ENCODE measurements at places on chromosomes 3 and 15. TPM values are rescaled to one million over a fixed set of nuclear protein-coding genes. Genes with fewer than 3 reads are reported as not detected.

The UBAP1L gene
- 1.7 TPM for total RNA-seq

The CORO2B gene
- total RNA-seq, result 3.4 TPM

The BUB1B gene
- 144 TPM for total RNA-seq

The GOLGA6B gene
- not detected for total RNA-seq

The TTLL13 gene
- not detected for total RNA-seq

The IL16 gene
- 0.09 TPM for total RNA-seq

The SPATA12 gene
- total RNA-seq, result 0.19 TPM

The EPHB1 gene
- total RNA-seq, result 5.9 TPM

The POMGNT2 gene
- total RNA-seq, result 15.6 TPM

The FAM174B gene
- total RNA-seq, result 35.2 TPM

- 0 out of 2 replicates have a peak, but pooled peaks cover 2% of the 10 kb centered on the region for H3K4me1 ChIP-seq
- no peaks in the 10 kb centered on the region for H3K27me3 ChIP-seq
- no peak overlapping the region for H3K4me3 ChIP-seq
- H3K27ac ChIP-seq, result no peak overlapping the region
Measured at GRCh38 chr3:12073106-12073505, 68.9 kb downstream of the SYN2 start.

GRCh38 chr15:89999676-90000185 lies 1.4 kb upstream of the ZNF710 start:
- peak overlapping the region; percentile 47 for H3K4me3 ChIP-seq
- peaks cover 10% of the 10 kb centered on the region for H3K4me1 ChIP-seq
- no peaks in the 10 kb centered on the region for H3K36me3 ChIP-seq
- 0 out of 2 replicates have a peak, but pooled peaks cover 5% of the 10 kb centered on the region for H3K27me3 ChIP-seq
- DNase-seq, result no peak

- DNase-seq, result no peak
- no peak overlapping the region for H3K27ac ChIP-seq
- H3K4me3 ChIP-seq, result no peak overlapping the region
- H3K36me3 ChIP-seq, result no peaks in the 10 kb centered on the region
- no peaks in the 10 kb centered on the region for H3K4me1 ChIP-seq
Measured at GRCh38 chr15:101765772-101766456, 37.4 kb upstream of the OR4F6 start.

GRCh38 chr15:25736461-25736860 lies 126.7 kb downstream of the ATP10A start:
- no peaks in the 10 kb centered on the region for H3K27me3 ChIP-seq
- no peak for DNase-seq
- no peak overlapping the region for H3K27ac ChIP-seq
- no peak overlapping the region for H3K4me3 ChIP-seq

- H3K27me3 ChIP-seq, result no peaks in the 10 kb centered on the region
- peaks cover 3% of the 10 kb centered on the region for H3K4me1 ChIP-seq
- no peak overlapping the region for H3K4me3 ChIP-seq
- no peak overlapping the region for H3K27ac ChIP-seq
Measured at GRCh38 chr15:66866656-66867055, 164.6 kb downstream of the SMAD6 start.

DNA sequence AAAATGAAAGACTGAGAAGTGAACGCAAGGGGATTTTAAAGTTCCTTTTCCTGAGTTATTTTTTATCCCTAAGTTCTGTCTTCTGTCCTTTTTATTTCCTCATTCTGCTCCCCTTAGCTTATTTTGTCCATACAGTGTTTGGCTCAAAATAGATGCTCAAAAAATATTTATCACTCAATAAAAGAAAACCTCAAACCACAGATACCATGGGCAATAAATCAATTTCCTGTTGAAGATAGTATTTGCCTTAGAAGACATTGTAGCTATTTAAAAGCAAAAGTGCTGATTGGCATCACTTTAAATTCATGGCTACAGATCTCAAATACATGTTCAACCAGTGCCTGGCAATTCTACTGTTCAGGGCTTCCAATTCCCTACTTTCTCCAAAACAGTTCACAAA lies 316.5 kb upstream of the ADAMTS9 start:
- no peak overlapping the region for H3K27ac ChIP-seq
- no peak for DNase-seq
- H3K36me3 ChIP-seq, result no peaks in the 10 kb centered on the region

- no peaks in the 10 kb centered on the region for H3K27me3 ChIP-seq
- H3K27ac ChIP-seq, result no peak overlapping the region
- DNase-seq, result no peak
Measured at GRCh38 chr3:17515445-17516234, 226.8 kb downstream of the TBC1D5 start.

GRCh38 chr15:66401130-66402021 lies 14.7 kb downstream of the MAP2K1 start:
- no peaks in the 10 kb centered on the region for H3K36me3 ChIP-seq
- no peak for DNase-seq
- H3K4me3 ChIP-seq, result no peak overlapping the region
- peaks cover 1% of the 10 kb centered on the region for H3K4me1 ChIP-seq

DNA sequence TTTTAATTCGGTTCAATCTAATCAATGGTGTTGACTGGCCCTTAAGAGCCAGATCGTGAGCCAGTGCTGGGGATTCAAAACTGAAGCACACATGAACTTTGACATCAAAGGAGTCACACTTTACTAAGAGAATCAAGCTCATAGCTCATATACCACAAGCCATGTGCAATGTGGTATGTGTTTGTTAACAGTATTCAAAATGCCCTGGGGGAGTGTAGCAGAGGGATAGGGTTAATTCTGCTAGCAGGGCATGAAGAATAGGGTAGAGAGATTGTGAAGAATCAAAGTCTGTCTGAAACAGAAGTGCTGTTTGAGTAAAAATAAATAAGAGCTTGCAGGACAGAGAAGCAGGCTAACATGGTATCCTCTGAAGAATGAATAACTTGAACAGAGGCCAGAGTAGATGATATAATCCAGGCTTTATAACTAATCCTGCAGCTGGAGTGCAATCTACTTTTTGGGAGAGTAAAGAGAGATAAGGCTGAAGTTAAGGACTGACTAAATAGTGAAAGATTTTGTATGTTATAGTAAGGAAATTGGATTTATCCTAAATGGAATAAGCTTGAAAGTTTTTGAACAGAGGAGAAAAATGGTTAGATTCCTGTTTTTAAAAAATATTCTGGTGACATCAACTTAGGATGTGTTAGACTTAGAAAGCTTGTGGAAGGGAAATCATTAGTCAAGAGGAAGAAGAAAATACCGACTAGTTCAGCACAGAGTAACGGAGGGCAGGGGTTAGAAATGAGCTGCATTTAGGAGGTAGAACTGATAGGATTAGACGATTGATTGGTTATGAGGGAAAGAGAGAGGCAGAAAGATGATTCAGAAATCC lies 292.0 kb downstream of the NFKBIZ start:
- no peak for DNase-seq
- H3K4me1 ChIP-seq, result no peaks in the 10 kb centered on the region
- no peaks in the 10 kb centered on the region for H3K36me3 ChIP-seq
- no peak overlapping the region for H3K4me3 ChIP-seq
- no peak overlapping the region for H3K27ac ChIP-seq

DNA sequence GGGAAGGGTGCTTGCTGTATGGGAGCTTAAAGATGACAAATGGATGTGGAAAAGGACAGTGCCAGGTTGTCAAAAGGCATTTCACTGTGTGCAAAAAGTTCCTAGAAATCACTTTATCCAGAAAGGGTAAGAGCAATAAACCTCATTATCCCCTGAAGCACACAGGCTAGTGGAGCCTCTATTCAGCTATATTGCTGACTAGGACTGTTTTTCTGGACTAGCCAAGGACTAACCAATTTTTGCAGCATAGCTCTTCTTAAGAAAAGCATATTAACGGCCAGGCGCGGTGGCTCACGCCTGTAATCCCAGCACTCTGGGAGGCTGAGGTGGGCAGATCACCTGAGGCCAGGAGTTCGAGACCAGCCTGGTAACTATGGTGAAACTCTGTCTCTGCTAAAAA lies 64.8 kb downstream of the MLH1 start:
- no peak for DNase-seq
- H3K4me1 ChIP-seq, result no peaks in the 10 kb centered on the region
- peaks cover 6% of the 10 kb centered on the region for H3K36me3 ChIP-seq
- H3K27me3 ChIP-seq, result no peaks in the 10 kb centered on the region
- no peak overlapping the region for H3K4me3 ChIP-seq

DNA sequence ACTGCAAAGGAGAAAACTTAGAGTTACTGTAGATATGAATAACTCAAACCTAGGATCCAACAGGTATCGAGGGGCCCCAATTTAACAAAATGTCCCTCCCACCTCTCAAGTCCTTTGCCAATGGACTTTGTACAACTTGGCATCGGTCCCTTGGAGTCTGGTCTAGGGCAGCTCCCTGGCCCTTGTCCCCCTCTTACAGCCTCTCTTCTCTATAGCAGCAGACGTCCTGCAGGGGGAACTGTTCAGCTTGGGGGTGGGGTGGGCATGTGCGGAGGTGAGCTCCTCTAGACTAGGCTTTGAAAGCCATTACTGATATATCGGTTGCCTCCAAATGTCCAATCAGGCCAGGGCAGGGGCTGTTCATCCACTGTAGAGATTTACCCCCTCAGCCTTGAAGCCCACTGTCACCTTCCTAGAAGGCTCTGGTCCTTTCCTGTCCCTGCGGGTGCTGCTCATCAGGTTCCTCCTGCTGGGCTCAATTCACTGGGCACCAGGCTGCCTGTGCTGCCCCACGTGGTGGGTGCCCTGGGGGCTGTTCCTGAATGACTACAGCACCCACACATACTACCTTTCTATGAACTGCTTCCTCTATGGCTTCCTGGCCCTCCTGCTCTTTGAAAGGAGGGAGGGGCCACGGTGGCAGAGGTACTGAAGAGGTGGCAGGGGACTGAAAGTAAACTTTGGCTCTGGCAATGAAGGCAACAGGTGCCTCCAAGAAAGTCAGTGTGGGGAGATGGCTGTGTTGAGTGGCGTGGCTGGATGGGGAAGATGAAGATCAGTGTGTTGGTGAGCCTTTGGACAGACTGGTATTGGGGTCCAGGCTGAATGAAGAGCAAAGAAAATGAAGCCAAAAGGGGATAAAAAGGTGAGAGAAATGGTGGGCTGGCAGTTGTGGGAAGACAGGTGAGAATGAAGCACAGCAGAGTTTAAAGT lies 78.8 kb upstream of the MEX3B start:
- H3K36me3 ChIP-seq, result no peaks in the 10 kb centered on the region
- H3K27ac ChIP-seq, result no peak overlapping the region
- H3K4me1 ChIP-seq, result no peaks in the 10 kb centered on the region
- no peak overlapping the region for H3K4me3 ChIP-seq
- peak; percentile 52 for DNase-seq

DNA sequence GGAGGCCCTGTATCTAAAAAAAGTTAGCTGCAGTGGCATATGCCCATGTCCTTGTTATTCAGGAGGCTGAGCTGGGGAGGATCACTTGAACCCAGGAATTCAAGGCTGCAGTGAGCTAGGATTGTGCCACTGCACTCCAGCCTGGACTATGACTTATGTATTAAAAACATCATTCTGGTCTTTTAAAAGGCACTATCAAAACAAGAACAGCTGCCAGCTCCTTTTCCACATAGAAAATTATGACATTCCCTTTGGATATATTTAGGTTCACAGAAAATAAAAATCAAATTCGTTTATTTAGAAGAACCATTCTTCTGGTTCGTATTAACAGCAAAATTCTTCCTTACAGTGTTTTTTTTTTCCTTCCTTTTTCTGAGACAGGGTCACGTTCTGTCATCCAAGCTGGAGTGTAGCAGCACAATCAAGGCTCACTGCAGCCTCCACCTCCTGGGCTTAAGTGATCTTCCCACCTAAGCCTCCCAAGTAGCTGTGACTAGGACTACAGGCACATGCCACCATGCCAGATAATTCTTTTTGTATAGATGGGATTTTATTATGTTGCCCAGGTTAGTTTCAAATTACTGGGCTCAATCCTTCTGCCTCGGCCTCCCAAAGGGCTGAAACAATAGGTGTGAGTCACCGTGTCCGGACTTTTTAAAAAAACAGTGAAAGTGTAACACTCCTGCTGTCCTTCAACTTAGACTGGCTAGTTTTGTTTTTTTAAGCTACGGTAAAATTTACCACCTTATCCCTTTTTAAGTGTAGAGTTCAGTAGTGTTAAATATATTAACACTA lies 13.9 kb downstream of the ICE2 start:
- H3K4me3 ChIP-seq, result no peak overlapping the region
- no peaks in the 10 kb centered on the region for H3K4me1 ChIP-seq
- DNase-seq, result no peak
- no peaks in the 10 kb centered on the region for H3K27me3 ChIP-seq
- peaks cover 43% of the 10 kb centered on the region for H3K36me3 ChIP-seq

DNA sequence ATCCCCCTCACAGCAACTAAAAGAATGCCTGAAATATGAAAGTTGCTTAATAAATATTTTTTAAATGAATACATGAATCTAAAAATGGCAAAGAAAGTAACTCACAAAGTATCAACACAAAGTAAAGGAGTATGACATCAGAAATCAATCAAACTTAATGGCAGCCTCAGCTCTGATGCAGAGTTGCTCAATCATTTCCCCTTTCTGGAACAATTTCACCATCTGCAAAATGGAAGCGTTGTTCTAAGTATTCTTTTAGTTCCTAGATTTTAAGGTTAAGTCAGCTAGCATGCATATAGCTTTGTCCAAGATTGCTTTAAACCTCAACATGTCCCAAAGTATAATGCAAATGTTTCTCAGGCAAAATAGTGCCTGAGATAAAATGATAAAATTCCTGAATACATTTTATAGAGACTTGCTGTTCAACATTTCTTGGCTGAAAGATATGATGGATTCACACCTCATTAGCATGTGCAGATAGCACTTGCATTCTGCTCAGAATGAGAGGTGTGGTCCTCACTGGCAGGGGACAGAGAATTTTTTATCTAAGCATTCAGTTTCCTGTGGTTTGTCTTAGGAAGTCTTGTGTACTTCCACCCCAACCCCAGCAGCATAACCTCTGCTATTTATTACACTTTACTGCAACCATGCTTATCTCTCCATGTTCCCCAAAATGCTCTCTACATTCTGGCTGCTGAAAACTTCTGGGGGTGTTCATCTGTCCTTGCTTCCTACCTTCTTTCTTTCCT lies 429.3 kb downstream of the GRM7 start:
- no peaks in the 10 kb centered on the region for H3K36me3 ChIP-seq
- H3K27me3 ChIP-seq, result no peaks in the 10 kb centered on the region
- H3K4me1 ChIP-seq, result no peaks in the 10 kb centered on the region
- no peak overlapping the region for H3K27ac ChIP-seq

GRCh38 chr3:16103472-16103871 lies 71.0 kb upstream of the GALNT15 start:
- no peaks in the 10 kb centered on the region for H3K27me3 ChIP-seq
- H3K36me3 ChIP-seq, result no peaks in the 10 kb centered on the region
- no peak for DNase-seq
- H3K27ac ChIP-seq, result no peak overlapping the region
- H3K4me3 ChIP-seq, result no peak overlapping the region

GRCh38 chr3:150458001-150458400 lies 49.9 kb downstream of the TSC22D2 start:
- no peak overlapping the region for H3K4me3 ChIP-seq
- H3K4me1 ChIP-seq, result no peaks in the 10 kb centered on the region
- H3K36me3 ChIP-seq, result peaks cover 4% of the 10 kb centered on the region
- H3K27ac ChIP-seq, result no peak overlapping the region

DNA sequence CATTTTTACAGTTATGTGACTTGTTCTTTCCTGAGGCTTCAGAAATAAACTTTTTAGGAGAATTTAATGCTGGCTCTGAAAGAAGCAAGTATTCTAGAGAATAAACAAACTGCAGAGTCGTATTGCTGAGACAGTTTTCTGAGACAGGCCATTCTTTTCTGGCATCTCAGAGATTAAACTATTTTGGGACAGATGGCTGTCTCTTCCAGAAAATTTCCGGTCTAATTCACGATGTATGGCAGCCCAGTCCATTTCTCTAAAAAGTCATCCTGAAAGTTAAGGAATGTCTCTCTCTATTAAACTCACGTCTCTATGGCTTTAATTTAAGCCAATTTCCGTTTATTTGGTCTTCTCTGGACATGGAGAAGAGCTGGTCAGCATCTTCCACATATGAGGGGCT lies 208.6 kb downstream of the FEZF2 start:
- peaks cover 3% of the 10 kb centered on the region for H3K4me1 ChIP-seq
- H3K27ac ChIP-seq, result no peak overlapping the region
- no peak for DNase-seq
- no peak overlapping the region for H3K4me3 ChIP-seq
- no peaks in the 10 kb centered on the region for H3K36me3 ChIP-seq

All from H1 (cell line).